SK-MEL-5 (cell line): ENCODE measurements at places on chromosomes 7 and 10.

- no peak for DNase-seq
These were observed 68.7 kb downstream of the MBL2 start for GRCh38 chr10:52703898-52704297.

DNA sequence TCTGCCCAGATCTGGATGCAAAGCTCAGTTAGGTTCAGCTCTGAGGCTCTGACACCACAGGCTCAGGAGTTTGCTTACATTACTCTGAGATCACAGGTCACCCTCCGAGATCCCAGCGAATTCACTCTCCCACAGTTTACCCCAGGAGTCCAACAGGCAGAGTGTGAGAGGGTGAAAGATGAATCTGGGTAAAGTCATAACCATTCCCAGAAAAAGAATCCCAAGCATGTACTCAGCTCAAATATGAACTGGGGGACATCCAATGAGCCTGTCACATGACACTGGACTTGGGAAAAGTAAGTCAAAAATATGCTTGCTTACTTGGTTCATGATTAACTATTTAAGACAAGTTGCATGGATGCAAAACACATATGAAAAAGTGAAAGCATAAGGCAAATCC, 110.3 kb upstream of the ARID5B start:
- no peak for DNase-seq

GRCh38 chr10:6766131-6766801, 186.2 kb upstream of the PRKCQ start:
- no peak for DNase-seq

- peak; percentile 75 for DNase-seq
These were observed 96.6 kb downstream of the MKLN1 start for GRCh38 chr7:131424219-131424822.

DNA sequence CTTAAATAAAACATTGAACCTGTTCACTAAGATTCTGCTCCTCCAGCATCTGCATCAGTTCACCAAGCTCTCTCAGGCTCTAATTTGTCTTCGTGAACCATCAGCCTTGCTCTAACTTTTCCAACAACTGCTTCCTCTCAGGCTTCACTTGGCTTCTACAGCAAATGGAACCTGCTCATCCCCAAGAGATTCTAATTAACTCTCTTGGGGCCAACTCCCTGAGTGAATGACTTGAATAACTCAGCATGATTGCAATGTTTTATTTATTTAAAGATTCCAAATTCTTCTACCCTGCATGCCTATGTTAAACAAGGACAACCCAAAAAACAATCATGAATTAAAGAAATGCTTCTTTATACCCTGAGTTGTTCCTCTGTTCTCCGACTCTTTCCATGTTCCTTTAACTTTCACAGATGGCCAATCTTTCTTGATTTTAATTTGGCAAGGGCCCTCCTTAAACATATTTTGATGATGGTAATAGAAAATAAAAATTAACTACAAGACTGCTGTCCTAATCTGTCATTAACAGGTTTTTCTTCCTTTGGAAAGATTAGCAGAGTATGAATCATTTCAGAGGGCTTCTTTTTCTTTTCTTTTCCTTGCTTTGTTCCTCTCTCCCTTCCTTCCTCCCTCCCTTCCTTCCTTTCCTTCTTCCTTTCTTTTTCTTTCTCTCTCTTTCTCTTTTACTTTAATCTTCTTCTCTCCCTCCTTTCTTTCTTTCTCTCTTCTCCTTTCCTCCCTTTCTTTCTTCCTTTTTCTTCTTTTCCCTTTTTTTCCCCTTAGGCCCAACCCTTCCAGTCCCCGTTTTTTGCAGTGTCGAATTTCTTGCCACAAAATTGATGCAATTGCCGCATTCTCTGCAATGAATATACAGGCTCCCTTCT, 195.0 kb upstream of the RHOBTB1 start:
- no peak for DNase-seq

GRCh38 chr7:28729281-28729680, 228.8 kb downstream of the TRIL start:
- no peak for DNase-seq

DNA sequence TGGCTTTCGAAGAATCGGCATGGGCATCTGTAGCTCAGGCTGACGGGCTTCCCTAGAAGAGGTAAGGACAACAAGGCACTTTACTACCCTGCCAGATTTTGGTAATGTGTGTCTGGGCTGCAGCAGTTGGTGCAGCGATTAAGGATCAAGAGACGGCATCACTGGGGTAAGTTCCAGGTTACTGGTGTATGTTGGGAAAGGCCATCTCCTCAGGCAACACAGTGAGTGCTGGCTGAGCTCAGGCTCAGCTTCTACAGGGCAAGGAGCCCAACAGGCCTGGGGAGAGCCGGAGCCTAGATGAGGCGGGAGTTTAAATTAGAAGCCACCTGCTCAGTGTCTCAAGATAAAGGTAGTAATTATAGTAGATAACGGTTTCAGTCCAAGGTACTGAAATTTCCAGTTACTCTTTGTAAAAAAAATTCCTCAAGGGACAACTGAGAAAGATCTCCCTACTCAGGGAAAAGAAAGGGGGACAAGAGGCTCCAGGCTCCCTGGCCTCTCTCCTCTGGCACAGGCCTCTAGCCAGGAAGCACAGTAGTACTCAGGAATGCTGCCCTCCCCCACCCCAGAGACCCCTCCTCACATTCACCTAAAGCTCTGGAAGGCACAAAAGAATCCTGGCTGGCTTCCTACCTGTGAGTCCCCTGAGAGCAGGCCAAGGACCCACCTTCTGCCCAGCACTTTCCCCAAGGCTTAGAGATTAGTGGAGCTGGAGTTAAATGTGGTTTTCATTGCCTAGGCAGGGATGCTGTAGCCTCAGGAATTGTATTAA, 3.9 kb downstream of the CXCL12 start:
- no peak for DNase-seq
